Kidney (tissue), 22 donors: ENCODE measurements at places on chromosomes 12 and 14.

- no peak for DNase-seq
Observed at GRCh38 chr12:106037524-106038298, 101.0 kb downstream of the NUAK1 start.

GRCh38 chr12:22164139-22164538 lies 118.1 kb downstream of the CMAS start:
- DNase-seq, result no peak

DNA sequence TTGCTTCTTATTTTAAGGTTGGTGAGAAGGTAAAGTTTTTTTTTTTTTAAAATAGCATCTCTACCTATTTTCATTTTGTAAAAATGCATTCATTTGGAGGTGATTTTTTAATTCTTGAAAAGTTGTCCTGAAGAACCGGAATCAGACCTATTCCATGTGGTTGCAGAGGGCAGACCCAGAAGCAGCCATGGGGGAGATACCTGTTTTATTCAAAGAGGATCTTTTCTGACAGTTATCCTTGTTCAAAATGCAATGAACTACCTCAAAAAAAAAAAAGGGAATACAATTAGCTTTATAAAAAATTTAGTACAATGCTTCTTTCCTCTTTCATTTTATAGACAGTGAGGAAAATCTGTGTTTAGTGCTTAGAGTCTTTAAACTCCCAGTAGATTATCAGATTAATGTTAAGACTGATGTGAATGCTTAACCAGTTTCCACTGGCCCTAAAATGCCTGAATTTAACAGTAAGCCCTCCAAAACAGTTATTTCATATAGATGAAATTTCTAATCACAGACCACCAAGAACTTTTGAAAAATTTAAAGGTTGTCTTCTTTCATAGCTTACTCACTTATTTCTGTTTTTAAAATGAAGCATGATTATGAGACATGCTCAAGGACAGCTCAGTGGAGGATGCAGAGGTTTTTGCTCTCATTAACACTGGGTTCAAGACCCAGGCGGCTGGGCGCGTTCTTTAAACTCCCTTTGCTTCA lies 8.6 kb upstream of the NEMF start:
- no peak for DNase-seq

DNA sequence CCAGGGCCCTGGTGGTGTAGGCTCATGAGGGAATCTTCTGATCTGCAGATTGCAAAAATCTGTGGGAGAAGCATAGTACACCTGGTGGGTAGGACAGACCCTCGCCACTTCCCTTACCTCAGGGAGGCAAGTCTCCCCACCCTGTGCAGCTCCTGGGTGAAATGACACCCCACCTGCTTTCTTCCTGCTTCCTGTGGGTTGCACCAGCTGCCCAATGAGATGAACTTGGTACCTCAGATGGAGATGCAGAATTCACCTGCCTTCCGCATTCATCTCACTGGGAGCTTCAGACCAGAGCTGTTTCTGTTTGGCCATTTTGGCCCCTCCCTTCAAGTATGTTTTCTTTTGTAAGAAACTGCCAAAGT lies 4.7 kb downstream of the CLEC2D start:
- no peak for DNase-seq

- no peak for DNase-seq
Observed at GRCh38 chr14:21382095-21382494, 1.7 kb downstream of the SUPT16H start.

- no peak for DNase-seq
Observed at GRCh38 chr12:62931477-62931876, 3.5 kb downstream of the PPM1H start.

GRCh38 chr12:101018540-101018939 lies 191.5 kb downstream of the SLC5A8 start:
- DNase-seq, result no peak

DNA sequence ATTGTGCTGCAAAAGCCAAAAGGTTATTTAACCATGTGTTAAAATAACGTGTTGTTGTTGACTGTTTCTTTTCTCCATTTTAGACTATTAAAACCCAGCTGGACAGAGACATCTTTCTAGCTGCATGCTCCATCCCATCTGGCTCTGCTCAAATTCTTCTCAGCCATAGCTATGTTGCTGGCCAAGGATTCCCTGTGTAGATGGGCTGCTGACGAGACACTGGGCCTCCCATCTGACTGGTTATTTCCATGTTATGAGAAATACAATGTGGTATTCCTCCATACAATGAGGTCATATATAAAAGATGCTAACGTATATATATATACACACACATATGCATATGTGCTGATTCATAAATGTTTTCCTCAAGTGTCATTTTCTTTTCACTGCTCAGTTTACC lies 30.1 kb downstream of the MED13L start:
- no peak for DNase-seq

DNA sequence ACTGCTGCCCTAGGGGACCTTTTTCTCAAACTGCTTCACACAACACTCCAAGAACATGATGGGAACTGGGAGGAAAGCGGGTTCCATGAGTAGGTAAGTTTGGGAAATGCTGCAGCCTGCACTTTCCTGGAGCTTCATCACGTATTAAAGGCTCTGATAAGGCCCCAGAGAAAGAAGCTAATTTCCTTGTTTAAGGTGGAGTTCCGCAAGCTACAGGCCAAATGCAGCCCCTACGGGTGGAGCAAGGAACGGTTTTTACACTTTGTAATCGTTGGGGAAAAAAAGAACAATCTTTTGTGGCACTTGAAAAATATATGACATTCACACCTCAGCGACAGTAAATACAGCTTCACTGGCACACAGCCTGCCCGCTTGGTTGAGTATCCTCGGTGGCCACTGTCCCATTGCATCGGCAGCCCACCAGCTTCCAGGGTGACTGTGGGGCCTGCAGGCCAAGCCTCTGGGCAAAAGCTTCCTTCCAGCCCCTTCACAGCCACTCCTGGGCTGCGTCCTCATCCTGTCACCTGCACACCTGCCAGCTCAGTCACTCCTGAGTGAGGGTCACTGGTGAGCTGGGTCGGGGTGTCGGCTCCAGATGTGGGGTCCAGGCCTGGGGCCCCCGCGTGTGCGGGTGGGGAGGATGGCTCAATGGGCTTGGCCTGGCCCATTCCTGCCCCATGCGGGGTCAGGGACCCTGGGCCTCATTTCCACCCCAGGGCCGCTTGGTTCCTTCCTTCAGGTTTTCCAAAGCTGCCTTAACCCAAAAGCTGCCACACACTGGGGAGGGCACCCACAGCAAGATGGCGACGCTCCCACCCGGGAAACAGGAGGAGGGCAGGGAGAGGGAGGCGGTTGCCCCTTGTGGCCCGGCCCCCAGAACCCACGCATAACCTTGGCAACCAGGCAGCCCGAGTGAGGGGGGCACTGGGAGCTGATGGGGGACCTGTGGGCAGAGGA lies 2.4 kb downstream of the AMN start:
- peak; percentile 59 for DNase-seq

DNA sequence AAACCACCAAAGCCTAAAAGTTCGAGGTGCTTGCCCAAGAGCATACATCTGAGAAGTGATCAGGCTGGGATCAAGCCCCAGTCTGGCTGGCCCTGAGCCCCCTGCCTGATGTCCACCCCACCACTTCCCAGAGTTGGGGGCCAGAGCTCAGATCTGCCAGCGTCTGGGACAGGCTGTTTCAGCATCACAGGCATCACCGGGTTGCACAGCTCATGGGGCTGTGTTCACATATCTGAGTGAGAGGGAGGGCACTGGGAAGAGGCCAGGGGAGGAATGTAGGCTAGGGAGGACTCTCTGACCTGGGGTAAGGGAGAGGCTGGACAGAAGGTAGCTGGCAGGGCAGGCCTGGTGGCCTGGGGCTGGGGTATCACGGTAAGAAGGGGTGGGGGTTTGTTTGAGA lies 6.0 kb downstream of the TGM1 start:
- DNase-seq, result no peak

GRCh38 chr12:57521525-57522010 lies 1.1 kb upstream of the MBD6 start:
- DNase-seq, result peak; percentile 84

- no peak for DNase-seq
Observed at GRCh38 chr12:32609966-32610365, 69.1 kb upstream of the DNM1L start.

GRCh38 chr12:108649669-108650068 lies 16.0 kb upstream of the SELPLG start:
- no peak for DNase-seq

DNA sequence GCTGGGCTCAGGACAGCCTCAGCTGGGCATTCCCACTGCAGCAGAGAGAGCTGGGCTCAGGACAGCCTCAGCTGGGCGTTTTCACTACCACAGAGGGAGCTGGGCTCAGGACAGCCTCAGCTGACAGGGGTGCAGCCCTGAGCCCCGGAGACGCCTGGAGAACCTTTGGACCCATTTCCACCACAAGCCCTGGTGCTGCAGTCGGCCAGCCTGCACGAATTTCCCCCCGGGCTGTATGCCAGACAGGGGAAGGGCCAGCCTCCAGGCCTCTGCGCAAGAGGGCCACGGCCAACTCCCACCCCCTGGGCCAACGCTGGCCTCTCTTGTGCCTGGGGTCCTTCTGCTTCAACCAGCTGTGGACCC lies 2.6 kb upstream of the C14orf180 start:
- DNase-seq, result no peak

GRCh38 chr12:125081427-125081826 lies 16.2 kb downstream of the AACS start:
- peak; percentile 15 for DNase-seq

DNA sequence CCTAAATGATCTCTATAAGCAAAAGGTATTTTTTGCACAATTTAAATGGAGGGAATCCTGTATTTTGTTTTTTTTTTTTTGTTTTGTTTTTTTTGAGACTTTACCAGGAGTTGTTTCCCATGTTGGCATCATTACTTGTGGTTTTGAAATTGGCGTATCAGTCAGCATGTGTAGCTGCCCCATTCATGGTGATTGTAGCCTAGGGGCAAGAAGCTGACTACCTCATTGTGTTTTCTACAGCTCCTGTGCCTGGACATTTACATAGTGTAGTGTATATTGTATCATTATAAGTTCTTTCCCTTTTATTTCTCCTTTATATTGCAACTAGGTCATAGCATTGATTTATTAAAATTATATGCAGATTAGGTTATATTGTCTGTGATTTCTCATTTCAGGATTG lies 24.5 kb downstream of the SAMD4A start:
- no peak for DNase-seq

- DNase-seq, result no peak
Observed at GRCh38 chr14:37669242-37669641, 73.8 kb downstream of the TTC6 start.

- no peak for DNase-seq
Observed at GRCh38 chr14:73069585-73069984, 11.3 kb downstream of the RBM25 start.

DNA sequence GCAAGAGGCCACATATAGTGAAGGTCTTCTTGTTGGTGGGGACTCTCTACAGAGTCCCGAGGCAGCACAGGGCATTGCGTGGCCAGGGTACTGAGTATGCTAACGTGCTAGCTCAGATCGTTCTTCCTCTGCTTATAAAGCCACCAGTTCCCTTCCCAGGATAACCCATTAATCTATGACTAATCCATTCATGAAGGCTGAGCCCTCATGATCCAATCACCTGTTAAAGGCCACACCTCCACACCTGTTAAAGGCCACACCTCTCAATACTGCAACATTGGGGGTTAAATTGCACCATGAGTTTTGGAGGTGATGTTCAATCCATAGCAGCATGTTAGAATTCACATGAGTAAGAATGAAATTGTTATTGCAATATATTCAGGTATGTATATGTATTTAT lies 12.8 kb upstream of the YARS2 start:
- DNase-seq, result no peak

GRCh38 chr12:79769189-79769859 lies 78.6 kb upstream of the PAWR start:
- DNase-seq, result no peak

- DNase-seq, result no peak
Observed at GRCh38 chr14:101368629-101369028, 192.7 kb upstream of the DIO3 start.

- DNase-seq, result no peak
Observed at GRCh38 chr12:52637299-52637698, 14.7 kb downstream of the KRT2 start.

DNA sequence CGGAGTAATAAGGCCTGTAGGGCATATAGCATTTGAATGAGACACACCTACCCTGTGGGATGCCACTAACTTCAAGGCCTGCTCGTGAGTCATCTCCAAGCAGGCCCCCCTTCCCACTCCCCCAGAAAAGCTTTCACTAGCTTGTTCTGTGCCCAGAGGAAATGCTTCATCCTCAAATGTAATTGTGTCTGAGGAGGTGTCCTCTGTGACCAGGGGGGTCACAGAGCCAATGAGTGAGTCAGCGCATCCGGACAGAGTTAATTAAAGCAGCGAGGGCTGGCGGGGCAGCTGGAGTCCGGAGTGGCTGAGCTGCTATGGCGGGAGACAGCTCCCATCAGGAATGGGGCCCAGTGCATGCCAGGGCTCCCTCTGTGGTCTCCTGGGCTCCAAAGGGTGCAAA lies 27.0 kb upstream of the ESRRB start:
- peak; percentile 43 for DNase-seq

DNA sequence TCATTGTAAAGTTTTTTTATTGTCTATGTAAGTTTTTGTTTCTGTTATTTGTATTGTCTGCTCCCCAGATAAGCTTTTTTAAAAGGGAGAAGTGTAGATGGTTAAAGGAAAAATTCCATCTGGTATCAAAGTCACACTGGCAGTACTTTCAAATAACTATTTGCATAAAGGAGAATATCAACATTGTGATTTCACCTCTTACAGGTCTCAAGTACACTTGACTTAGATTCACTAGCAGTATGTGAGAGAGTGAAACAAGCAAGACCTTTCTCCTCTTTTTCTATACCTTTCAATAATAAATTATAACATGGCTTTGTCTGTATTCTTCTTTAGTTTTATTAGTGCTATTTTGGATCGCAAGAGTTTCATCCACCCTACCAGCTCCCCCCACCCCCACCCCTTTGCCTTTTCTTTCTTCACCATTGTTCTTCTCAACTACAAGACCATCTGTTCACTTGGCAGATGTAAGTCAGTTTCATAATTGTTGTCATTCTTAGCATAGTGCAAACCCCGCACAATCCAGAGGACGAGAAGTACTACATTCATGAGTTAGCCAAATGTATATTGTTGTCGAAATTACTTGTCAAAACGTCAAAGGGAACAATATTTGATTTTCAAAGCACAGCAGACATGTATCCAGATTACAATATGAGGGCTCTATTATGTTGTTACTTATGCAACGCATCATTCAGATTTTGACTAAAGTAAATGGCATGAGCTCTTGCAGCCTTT lies 602.7 kb upstream of the FLRT2 start:
- no peak for DNase-seq

- DNase-seq, result no peak
Observed at GRCh38 chr12:69642531-69642930, 31.8 kb upstream of the LRRC10 start.

GRCh38 chr12:100433701-100434100 lies 40.0 kb upstream of the NR1H4 start:
- DNase-seq, result no peak
